ENCODE measurements at places on chromosomes 16 and 17.
A peak's percentile ranks its signal among the peaks of the same experiment; 100 is the strongest.

GRCh38 chr16:76035689-76036088 lies 241.5 kb upstream of the CNTNAP4 start:
- DNase-seq, result no peak

GRCh38 chr17:1709971-1710806 lies at the start of gene TLCD2:
TSS of gene TLCD2 (minus strand) at chr17:1710377. CDS start at chr17:1710242, 135 bp downstream.
- DNase-seq, result peak; percentile 62

GRCh38 chr16:25959221-25959620 lies 267.5 kb downstream of the HS3ST4 start:
- no peak for DNase-seq

- peak; percentile 4 for DNase-seq
These were observed 224.0 kb upstream of the TNRC6C start for GRCh38 chr17:77734371-77735080.

GRCh38 chr16:58020628-58021521 lies 4.7 kb upstream of the MMP15 start:
- peak; percentile 61 for DNase-seq

- DNase-seq, result peak; percentile 76
These were observed 21.0 kb downstream of the SLC7A6OS start for GRCh38 chr16:68289621-68290329.

- no peak for DNase-seq
These were observed 206.2 kb upstream of the C16orf82 start for GRCh38 chr16:26860506-26860905.

- DNase-seq, result peak; percentile 55
These were observed 452.2 kb downstream of the KCNJ2 start for GRCh38 chr17:70621566-70621965.
